Activated CD4-positive, alpha-beta T cell treated with anti-CD3 and anti-CD28 coated beads, Interleukin-2, amount 50 U/mL, for 1 hour (primary cell): ENCODE measurements at places on chromosomes 3 and 15.

DNA sequence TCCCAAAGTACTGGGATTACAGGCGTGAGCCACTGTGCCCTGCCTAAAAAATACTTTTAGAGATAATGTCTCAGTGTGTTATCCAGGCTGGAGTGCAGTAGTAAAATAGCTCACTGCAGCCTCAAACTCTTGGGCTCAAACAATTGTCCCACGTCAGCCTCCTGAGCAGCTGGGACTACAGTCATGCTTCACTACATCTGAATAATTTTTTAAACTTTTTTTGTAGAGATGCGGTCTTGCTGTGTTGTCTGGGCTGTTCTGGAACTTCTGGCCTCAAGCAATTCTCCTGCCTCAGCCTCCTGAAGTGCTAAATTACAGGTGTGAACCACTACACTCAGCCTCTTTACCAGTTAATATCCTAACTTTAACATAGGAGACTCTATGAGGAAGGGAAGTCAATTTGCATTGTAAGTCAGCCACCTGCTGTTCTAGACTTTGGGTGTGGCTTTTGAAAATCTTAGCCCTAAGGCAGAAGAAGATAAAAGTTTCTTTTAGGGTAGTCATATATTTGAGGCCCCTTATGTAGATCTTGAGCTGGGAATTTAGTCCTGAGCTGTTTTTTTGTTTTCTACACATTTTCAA is 78.2 kb upstream of the RASGRP1 start:
- DNase-seq: no peak

DNA sequence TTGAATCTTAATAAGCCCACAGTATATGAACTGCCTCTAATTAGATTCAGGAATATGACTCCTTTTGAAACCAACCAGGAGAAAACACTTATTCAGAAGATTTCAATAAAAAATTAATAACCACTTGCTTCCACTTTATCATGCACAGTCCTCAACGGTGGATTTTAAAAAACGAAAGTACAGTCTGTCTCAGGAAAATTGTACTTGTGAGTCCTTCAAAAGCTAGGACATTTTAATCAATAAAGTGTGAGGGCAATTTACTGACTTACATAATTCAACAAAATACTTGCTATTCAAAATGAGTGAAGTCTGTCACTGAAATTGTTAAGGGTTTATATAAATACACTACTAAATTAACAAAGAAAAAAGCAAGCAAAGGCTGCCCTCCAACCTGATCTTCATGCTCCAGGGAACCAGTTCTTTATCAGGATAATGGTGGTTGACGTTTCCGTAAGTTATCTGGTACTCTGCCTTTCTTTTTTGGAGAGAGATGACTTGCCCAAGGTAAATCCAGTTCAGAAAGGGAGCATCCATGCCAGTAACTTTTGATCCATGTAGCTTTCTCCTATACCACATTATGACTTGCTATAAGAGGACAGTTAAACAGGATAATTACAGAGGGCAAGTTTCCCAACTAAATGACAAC is 17.0 kb downstream of the SUCLG2 start:
- DNase-seq: no peak

DNA sequence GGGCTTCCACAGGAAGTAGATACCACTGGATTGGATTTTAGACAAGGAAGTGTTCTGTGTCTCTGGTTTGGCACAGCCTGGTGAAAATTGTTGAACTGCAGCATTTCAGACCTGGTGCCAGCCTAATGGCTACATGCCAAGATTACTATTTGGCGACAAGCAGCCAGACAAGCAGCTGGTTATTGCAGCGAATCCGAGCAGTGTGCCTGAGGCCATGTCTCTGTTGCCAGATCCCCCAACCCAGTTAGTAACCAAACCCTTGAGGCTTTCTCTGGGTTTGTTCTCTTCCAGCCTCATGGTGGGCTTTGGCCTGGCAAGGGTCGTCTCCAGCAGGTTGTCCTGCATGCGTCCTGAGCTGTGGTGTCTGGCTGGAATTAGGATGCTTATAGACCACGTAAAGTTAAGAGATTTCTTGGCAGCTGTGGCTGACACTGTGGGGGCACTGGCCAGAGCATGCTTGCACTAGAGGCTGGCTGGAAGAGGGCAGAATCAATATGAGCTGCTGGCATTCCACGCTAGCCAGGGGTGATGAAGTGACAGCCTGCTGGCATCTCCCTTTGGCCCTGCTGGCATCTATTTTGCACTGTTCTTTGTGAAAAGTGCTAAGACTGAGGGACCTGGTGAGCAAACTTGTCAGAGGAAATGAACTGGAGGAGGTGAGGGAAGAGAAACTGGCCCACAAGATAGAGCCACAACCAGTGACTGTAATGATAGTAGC is 172.6 kb downstream of the RBMS3 start:
- no peak for DNase-seq

DNA sequence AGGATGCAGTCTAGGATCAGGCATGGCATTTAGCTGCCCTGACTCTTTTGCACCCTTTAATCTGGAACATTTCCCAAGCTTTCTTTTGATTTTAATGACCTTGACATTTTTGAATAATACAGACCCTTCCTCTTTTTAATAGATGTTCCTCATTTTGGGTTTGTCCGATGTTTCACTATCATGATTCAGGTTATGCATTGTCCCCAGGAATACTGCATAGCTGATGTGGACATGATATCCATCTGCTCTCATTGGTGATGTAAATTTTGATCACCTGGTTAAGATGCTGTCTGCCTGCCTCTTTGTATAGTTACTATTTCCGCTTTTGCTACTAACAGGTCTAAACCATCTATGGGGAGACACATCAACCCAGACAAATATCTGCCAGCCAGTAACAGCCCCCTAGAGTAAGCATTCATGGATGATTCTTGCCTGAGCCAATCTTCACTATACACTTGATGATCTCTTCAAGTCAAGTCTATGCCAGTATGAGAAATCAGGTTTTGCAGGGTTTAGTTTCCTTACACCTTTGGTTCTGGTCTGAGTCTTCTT is 50.6 kb upstream of the ULK4 start:
- no peak for DNase-seq

DNA sequence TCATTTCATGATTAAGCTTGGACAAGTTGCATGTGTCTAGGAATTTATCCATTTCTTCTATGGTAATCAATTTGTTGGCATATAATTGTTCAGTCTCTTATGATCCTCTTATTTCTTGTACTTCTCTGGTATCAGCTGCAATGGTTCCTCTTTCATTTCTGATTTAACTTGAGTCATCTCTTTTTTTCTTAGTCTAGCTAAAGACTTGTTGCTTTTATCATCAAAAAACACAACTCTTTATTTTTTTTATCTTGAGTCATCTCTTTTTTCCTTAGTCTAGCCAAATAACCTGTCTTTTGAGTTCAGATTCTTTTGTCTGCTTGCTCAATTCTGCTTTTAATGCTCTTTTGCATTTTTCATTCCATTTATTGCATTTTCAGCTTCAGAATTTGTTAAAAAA is 37.3 kb downstream of the UBE3A start:
- no peak for DNase-seq

GRCh38 chr3:141067206-141067974 is 16.2 kb downstream of the SPSB4 start:
- DNase-seq: no peak
